Hypothalamus (tissue), 51 donors: ENCODE measurements at places on chromosomes 5 and 9.
A peak's percentile ranks its signal among the peaks of the same experiment; 100 is the strongest.

DNA sequence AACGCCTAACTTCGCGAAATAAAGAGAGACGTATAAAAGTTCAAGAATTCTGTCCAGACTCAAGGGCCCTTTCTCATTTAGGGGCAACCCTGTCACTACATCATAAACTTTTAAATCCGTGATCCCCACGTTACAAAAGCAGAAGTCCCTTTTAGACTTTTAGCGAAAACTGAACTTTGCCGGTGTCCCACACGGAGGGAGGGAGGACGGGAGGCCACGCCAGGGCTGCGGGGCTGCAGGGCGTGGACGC is 515 bp upstream of the F2R start:
- DNase-seq = no peak

GRCh38 chr5:73155271-73156222 is 17.4 kb upstream of the TMEM174 start:
- no peak for DNase-seq

- peak; percentile 40 for DNase-seq
These were observed 628 bp downstream of the ATOSB start for GRCh38 chr9:35114840-35115628.

DNA sequence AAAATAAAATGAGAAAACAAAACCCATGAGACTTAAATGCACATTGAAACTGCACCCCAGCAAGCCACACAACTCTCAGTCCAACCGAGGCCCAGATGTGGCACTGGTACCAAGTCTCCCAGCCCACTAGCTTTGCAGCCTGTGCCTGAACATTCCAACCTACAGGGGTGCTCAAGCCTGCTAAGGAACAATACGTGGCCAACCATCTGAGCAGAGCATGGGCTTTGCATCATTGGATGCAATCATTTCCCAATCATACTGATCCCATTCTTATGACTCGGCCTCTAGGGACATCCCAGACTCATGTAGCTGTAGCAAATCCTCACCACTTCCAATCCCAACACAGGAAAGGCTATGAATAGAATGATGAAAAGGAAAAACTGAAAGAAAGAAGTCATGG is 297.2 kb downstream of the SPOCK1 start:
- DNase-seq = no peak

DNA sequence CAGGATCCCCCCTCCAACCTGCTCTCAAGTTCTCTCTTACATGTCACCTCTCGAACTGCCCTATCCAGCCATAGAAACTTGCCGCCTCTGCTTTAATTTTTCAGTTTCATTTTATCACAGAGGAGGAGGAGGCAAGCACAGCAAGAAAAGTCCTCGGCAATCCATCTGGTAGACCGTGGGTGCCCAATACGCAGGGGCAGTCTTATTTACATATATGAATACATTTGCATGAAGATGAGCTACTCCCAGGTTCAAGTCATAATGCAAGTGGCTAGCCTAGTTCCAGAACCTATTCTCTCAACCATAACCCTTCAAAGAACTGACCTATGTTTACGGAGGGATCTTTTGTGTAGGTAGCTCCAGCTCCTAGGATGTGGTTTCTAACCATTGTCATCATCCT is 223.2 kb upstream of the PANK3 start:
- no peak for DNase-seq

DNA sequence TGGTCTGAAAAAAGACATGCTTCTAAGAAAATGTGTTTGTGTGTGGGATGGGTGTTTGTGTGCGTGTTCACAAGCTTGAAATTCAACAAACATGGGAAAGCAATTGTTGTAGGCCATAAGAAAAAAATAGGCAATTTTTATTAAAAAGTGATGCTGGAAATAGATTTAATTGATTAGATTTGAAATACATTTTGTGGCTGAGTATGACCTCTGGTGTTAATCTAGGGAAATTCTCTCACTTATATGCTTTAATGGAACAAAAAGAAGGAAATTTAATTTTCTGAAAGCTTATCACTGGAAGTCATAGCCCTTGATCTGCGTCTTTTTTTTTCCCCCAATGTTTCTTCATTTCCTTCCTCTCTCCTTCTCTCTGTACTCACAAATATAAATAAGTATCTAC is 3.5 kb upstream of the KCNN2 start:
- no peak for DNase-seq

DNA sequence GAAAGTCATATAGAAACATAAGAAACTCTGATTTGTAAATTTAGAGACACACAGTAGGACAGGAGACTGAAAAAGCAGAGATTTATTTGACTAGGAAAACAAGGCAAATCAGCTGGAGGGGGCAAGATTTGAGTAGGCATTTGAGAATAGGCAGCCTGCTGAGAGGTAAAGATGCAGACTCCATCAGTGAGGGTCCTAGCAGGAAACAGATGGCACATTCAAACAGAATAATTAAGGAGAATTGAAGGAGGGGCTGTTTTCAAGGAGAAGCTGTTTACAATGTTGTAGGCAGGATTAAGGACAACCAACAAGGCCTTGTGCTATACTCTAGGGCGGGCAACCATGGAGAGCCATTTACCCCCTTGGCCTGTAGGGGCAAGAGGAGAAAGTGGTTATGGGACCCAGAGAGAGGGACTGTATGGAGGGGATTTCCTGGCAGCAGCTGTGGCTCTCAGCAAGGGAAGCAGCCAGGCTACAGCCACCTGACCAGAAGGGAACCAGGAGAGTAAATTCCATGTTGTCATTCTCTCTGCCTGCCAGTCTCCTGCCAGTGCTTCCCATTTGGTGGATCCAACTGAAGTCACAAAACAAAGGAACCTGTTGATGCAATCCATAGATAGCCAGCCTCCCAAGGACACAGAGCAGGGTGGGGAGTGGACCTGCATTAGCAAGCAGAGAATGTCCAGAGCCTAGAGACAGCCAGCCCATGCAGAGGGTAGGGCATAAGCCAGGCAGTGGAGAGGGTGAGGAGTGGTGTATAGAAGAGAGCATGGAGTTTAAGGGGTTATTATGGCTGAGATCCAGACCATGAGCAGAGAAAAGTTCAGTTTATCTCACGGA is 38.2 kb downstream of the PAPPA start:
- no peak for DNase-seq

DNA sequence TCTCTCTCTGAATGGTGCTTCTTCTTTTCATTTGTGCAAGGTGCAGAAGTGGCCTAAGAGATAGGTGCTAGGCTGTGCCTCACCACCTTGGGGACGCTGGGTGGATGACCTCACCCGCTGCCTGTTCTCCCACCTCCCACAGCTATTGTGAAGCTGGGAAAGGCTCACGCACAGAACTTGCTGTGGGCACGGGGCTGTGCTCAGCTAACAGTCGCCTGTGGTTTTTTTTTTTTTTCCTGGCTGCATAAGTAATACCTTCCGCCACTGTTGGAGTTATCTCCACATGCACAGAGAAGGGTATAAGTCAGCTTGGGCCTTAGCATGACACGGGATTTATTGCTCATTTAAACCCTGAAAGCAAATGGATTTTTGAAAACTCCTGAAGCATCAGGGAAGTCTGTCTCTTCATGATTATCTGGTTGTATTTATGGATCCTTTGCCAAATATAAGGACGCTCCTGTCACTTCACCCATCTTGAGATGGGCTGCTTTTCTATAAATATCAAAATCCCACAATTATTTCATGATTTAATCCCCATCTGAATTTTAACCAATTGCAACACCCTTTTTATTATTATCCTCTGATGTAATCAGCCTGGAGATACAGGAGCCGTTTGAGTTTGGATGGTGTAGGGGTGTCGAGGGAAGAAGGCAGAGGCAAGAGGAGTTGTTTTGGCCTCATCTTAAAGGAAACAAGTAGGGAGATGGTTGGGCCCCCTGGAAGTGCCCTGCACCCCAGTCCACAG is 9.0 kb downstream of the DBH start:
- DNase-seq = no peak

DNA sequence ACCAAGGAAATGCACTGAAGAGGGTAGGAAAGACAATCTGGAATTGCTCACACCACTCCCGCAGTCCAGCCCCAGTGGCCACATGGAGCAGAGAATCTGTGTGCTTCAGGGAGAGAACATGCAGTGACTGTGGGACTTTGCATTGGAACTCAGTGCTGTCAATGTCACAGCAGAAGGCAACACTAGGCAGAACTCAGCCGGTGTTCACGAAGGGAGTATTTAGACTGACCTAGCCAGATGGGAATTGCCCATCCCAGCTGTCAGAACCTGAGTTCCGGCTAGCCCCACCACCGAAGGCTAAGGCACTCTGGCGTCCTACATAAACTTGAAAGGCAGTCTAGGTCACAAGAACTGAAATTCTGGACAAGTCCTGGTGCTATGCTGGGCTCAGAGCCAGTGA is 139.0 kb downstream of the AGTPBP1 start:
- no peak for DNase-seq

- DNase-seq = no peak
These were observed 55.9 kb upstream of the PPP1R26 start for GRCh38 chr9:135423725-135424124.

GRCh38 chr9:36053971-36054370 is 17.3 kb downstream of the RECK start:
- DNase-seq = no peak
